ENCODE measurements at places on chromosomes 3 and 15. TPM values are rescaled to one million over a fixed set of nuclear protein-coding genes. Genes with fewer than 3 reads are reported as not detected.

GRCh38 chr3:13287833-13288232 is 132.3 kb downstream of the NUP210 start:
- DNase-seq, result no peak

DNA sequence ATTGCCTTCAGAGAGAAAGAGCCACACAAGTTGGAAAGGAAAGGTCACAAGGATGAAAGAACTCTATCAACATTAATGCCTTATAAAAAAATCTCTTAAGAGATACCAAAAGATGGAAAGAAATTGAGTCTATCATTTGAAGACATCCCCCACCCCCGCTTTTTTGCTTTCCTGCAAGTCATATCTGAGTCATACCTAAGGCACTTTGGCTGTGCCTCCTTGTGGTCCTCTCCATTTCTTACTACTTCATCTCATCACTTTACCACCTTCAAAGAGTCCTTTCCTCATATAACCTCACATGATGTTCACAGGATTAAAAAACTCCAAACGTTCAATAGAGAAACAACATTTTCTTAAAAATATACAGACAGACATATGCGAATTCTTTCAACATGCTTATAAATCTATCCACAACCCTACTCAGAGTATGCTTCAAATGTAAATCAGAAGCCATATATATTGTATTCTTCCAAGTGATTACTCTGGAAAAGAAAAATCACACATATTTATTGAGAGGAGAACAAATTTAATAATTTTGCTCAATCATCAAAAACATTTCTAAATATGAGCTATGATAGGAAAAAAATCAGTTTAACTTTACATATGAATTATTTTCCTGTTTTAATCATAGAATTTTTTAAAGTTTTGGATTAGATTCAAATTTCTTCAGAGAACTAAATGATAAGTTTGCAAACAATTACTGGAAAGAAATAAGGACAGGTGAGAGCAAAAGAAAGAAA is 1003.9 kb upstream of the CFAP20DC start:
- no peak for DNase-seq

DNA sequence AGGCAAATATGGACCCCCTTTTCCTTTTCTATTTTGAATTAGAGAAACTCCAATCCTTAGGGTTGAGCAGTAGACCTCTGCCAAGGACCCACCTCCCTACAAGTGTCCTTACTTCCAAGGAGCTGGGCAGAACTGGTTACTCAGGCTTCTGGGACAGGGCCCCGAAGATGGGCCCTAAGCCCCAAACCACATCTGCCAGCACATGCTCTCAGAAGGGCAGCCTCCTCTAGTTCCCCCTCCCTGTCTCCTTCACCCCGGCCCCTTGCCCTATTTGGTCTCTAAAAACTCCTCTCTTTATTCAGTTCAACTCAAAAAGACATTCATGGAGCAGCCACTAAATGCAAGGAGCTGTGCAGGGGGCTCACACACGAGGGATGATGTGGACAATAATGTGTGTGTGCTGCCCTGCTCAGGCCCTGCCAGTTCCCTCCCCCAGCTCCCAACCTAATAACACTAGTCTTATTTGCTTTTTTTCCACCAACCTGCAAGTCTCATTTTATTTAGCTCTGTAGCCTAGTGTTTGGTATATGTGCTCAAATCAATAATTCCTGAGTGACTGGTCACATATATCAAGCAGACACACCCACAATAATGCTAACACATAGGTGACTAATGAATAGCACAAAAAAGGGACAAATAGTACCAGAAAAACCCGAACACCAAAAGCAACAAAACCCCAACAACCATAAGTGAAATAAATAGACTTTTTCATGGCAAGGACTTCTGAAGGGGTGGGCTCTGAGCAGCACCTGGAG is 12.2 kb downstream of the ZDHHC3 start:
- no peak for DNase-seq

- DNase-seq, result no peak
These were observed 127.7 kb downstream of the SHQ1 start for GRCh38 chr3:72720566-72720965.

DNA sequence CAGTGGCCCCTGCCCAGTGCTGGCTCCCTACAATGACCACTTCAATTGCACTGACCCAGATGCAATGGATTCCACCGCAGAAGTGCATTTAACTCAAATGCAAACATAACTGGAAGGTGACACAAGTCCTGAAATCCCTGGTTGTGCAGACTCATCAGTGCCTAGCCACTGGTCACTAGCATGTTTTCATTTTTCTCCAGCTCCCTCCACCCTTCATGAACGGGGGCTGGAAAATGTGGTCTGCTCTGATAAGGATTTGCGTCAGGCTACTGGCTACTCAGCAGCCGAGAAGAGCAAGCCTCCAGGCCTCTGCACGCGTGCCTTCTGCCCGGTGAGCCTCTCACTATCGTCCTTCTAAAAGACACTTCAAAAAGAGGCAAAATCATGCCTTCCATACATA is 27.4 kb upstream of the FURIN start:
- DNase-seq, result no peak

DNA sequence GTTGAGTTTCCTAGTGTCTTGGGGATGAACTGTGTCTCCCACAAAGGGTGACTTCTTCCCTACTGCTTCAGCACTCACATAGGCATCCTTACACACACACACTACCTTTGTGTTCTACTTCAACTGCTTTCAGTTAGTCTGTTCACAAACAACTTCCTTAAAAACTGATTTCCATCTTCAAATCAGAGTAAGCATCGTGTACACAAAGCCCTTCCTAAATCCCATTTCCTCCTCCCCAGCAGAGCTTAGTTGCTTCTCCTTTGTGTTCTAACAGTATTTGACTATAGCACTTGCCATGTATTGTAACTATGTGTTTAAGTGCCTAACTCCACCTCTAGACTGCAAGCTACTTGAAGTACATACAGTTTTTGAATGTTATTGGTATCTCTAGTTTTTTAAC is 71.7 kb downstream of the TNIK start:
- no peak for DNase-seq

DNA sequence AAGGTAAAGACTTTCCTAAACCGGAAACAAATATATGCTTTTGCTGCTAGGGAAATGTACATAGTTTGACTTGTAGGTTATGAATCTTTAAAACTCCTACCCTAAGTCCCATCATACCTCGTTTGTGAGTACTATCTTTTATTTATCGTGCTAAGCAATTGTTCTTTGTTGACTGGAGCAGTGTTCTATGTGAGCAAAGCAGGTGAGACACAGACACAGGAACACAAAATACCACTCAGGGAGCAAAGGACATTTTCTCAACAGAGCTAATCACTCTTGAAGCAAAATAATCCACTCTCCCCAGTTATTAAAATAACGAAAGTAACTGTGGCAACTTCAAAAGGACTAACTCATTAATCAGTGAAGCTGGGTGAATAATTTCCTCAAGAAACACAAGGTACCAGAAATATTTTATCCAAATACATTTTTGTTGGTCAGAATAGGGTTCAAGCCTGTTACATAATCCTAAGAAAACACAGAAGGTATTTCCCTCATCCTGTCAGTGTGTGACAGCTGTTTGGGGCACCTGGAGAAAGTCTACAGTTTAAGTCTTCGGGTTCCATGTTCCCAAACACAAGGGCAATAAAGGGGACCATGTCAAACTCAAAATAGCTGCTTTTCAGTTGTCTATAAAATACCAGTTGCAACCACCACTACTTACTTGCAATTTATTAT is 407.7 kb downstream of the FOXP1 start:
- no peak for DNase-seq

ZNF385D gene
- total RNA-seq, result 18.5 TPM

GRCh38 chr15:75198560-75199356 is 2.9 kb upstream of the C15orf39 start:
- DNase-seq, result no peak

FGF12 gene
- total RNA-seq, result 4.5 TPM

Data from mesenteric fat pad (tissue), 1 donor.